ENCODE measurements at places on chromosomes 12 and 14.

DNA sequence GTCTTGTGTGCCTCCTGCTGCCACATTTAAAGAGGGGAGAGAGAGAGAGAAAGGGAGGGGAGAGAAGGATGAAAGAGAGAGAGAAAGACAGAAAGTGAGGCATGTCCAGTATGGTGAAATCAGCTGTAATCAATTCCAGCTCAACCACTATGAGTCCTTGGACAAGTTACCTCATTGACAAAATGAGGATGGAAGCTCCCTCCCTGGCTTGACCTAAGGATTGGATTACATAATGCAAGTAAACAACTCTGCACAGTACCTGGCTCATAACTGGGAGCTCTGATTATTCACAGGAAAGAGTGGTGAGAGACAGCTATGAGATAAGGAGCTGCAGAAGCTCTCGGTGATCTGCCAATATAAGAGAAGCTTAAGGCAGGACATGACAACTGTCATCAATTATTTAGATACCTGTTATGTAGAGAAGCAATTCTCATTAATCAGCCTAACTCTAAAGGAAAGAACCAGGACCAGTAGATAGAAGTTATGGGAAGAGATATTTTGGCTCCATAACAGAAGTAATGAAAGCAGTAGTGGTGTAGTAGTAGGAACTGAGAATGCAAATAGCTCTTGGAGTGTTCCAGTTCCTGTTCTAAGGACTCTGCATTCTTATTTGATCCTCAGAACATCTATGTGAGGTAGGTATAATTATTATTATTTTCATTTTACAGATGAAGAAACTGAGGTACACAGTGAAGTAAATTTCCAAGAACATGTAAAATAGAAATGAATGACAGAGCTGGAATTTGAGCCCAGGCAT is 791.6 kb downstream of the DIO2 start:
- DNase-seq, result no peak

DNA sequence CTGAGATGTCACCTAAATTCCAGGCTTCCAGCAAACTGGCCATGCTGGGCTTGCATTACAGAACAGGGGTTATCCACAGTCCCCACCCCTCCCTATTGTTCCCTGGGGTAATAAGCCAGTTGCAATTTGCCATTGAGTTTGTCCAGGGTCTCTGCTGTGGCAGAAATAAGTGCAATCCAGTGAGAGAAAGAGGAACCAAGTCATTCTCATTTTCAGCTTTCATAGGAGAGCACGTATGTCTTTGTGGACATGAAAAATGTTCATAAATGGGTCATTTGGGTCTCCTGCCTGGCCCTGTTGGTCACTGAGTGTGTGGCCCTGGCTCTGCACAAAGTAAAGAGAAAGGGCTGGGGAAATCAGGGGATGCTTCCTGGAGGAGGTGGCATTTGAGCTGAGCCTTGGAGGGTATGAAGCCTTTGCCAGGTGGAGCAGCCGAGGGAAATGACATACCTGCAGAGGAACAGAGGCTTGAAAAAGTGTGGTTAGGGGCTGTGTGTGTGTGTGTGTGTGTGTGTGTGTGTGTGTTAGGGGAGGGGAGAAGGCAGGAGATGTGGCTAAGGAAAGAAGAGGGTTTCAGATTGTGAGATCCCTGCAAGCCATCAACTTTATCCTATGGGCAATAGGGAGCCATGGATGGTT is 29.3 kb downstream of the CMKLR1 start:
- DNase-seq, result no peak

GRCh38 chr12:117472983-117473382 is 111.6 kb upstream of the NOS1 start:
- no peak for DNase-seq

DNA sequence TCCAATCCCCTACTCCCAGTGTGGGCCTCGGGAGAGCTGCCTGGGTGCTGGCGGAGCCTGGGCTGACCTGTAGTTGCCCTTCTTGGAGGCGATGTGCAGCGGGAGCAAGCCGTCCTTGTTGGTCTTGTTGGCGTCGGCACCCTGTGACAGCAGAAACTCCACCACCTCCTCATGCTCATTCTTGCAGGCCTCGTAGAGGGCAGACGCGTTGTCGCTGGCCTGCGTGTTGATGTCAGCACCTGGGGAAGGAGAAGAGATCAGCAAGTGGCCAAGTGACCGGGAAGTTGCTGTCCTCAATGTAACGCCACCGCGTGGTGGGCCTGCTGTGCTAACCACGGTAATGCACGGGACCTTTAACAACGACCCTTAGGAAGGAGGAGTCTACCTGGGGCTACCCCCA is 20.1 kb downstream of the FAM181A start:
- no peak for DNase-seq

DNA sequence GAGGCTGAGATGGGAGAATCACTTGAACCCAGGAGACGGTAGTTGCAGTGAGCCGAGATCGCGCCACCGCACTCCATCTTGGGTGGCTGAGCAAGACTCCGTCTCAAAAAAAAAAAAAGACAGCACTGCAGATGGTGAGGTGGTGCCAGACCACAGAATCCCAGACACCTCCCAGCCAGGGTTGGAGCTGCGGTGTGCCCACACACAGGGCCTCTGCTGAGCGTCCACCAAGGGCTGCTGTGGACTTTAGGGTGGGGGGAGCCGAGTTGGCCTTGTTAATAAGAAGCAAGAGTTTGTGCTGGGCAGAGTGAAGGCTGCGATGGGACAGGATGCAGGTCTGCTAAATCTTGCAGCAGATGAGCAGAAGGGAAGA is 14.2 kb downstream of the KMT5A start:
- no peak for DNase-seq

DNA sequence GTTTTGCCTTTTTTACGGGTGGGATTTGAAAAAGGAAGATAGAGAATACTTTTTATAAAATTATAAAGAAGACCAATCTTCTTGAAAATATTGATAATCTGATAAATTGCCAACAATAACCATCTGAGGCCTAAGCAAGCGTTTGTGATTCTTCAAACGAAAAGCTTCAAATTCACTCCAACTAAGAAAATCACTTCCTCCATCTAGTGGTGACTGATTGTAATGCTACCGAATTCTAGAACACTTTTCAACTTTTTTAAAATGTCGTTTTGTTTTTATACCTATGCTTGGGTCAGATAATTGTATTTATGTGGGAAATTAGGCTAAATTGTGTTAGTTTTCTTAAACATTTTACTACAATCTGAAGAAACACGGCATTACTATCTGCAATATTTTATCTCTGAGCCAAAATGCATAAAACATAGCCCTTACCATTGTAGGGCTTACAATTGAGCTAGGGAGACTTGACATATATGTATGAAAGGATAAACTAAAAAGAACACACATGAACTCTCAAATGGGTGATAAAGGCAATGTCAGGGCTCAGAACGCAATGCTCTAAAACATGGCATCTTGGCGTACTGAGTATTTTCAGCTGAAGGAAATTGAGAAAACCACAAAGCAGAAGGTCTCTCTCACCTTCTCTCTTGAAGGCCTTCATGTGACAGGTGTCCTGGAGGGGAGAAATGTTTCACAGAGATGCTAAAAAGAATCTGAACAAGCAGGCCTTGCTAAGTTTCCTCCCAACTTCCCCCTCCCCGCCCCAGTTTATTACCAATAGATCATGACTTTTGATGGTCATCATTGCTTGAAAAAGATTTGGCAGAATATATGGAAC is 36.8 kb upstream of the G2E3 start:
- DNase-seq, result no peak

- DNase-seq, result no peak
Observed at GRCh38 chr12:101616027-101616494, 21.3 kb downstream of the MYBPC1 start.
